ENCODE measurements at places on chromosomes 5 and 9.

DNA sequence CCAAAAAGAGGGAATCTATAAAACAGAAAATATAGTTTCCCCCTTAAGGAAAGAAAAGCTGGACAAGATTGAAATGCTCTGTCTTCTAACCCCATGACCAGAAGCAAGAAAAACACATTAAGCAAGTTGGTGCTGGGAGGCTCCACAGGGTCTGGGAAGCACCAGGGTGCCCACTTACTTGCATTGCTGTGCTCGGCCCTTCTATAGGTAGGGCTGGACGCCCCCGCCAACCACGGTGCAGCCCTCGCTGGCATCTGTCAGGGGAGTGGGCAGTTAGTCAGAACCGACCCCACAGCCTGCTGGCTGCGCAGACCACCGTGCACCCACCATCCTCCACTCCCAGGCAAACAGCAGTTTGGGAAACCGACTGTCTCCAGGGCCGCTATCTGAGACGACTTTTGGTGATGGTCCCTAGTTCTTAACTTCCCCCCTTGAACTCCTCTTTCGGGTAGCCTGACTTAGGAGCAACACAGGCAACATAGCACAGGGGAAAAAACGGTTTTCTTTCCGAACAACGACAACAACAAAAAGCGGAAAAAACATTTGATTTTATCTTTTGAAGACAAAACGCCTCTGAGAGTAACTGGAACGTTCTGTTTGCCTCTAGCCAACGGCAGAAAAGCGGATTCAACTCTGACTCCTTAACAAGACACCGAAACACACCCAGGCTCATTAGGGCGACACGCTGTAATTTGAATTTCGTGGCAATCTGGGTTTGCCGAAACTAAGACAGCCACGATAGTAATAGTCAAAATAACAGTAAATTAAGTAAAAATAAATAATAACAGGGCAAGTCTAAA is 3.9 kb downstream of the IRX2 start:
- no peak for DNase-seq

DNA sequence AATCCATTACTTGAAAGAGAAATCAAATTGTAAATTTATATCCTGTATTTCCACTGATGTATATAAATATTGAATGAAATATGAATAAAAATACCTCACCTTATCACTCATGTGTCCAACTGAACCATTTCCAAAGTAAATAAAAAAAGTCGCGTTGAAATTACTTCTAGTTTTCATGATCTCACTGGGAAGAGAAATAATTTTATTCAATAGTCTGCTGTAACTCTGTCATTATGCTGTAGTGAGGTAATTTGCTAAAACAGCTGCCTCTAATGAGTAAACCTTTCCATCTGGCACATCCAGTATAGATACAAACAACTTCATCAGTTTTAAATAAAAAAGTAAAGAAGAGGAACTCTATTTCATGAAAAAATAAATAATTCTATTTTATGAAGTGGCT is 611.5 kb downstream of the ZNF608 start:
- no peak for DNase-seq

DNA sequence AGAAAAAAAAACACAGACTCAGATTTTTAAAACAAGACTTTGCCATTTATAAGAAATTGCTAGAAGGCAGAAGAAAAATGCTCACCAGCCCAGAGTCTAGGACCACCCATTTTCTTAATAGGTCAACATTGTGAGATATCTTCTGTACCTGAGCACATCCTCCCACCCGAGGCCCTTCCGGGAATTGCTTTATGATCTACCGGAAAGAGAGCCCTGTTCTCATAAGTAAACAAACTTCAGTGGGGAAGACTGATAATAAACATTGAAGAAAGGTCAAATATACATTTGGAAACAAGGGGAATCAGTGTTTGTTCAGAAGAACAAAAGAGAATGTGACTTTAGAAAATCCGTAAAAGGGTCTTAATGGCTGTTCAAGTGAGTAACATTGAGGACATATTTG is 44.4 kb downstream of the PRKACG start:
- DNase-seq: no peak

- DNase-seq: no peak
Observed at GRCh38 chr9:13383855-13384254, 104.4 kb upstream of the MPDZ start.

GRCh38 chr5:16792598-16793275 is 143.4 kb downstream of the MYO10 start:
- no peak for DNase-seq

DNA sequence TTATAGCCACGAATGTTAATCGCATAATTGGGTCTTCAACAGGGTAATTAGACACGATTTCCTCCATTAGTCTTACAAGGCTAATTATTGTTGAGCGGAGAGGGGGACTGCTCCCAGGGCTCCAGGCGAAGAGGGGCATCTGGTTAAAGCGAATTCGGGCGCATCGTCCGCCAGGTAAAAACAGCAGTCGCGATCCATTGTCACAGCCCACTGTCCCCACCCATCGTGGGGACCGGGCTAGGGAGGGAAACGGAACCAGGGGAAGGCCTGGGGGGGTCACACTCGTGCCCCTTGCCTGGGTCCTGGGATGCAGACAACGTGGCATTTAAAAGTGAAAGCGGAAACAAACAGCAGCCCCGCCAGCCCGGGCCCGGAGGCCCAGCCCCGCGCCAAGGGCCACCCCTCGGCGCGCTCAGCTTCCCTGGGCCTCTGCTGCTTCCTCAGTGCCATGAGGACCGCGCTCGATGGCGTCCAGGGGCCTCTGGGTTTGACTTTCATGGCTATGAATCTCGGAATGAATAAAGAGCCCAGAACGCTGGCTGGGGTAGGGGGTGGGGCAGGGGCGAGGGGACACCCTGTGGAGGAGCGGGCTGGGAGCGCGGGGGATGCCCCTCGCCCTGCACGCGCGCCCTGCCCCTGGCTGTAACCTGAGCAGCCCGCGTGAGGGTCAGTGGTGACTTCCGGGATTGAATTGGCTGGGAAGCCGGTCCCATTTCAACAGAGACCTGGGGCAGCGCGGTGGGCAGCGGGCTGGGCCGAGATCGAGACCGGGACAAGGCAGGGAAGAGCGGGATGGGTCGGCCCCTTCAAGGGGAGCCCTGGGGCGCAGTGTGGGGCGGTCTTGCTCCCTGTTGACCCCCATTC is 99.9 kb downstream of the GTF3C4 start:
- DNase-seq: peak; percentile 11

DNA sequence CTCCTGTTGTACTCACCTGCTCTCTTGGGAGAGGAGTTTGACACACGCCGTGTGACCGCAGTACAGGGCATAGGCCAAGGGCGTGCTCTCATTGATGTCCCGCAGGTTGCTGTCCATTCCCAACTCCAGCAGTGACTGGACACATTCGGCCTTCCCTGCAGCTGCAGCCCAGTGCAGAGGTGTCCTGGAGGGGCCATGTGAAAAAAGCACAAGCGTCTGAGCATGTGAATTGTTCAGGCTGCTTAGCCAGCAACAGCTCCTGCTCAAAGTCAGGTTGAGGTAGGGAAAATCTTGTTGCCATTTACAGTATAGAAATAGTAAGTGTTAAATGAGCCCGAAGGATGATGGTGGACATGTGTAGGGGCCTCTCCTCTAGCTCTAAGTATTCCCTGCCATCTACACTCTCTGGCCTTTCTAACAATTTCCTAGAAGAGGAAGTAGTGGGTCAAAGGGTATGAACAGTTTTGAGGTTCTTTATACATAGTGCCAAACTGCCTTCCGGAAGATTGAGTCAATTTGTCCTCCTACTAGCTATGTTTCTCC is 116.5 kb downstream of the ANKRD55 start:
- no peak for DNase-seq

DNA sequence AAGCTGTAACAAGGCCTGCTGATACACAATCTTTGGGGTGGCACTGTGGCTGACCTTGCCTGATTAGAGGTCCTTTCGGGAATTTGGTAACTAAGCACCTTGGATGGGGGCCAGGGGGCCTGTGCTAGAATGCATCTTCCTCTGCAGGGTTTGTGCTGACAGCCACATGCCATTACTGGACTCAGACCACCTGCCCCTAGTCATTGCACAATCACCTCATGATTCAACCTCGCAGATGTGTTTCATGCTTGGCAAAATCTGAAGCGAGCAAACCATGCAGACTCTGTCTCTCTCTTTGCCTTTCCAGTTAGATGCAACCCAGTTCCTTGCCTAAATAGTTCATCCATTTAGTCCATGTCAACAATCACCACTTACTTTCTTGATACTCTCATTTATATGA is 96.5 kb upstream of the ERCC6L2 start:
- no peak for DNase-seq

DNA sequence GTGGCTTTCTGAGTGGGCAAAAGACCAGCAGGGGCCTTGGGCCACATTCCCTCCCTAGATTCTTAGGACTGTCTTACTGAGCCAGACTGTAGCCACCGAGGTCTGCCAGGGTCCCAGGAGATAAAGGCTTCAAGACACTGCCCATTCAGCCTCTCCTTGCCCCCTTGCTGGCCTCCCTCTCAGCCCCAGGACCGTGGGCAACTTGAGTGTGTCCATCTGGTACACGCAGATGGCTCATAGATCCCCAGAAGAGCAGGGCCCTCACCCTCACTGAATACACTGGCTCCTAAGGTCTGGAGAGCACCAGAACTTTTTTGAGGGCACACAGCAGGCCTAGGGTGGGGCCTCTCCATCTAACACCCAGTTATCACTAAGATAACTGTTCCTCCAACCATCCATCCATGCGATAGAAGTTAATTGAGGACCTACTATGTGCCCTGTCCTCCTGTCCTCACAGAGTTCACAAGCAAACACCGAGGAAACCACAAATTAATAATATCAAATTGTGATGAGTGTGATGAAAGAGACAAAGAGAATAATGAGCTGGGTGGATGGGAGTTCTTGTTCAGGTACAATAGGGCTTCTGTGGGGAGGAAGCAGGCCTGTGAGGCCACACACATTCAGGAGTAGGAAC is 4.9 kb upstream of the PDGFRB start:
- DNase-seq: no peak

- no peak for DNase-seq
Observed at GRCh38 chr9:110936237-110936636, 102.0 kb downstream of the LPAR1 start.

GRCh38 chr5:4553978-4554377 is 586.2 kb upstream of the ADAMTS16 start:
- peak; percentile 24 for DNase-seq

DNA sequence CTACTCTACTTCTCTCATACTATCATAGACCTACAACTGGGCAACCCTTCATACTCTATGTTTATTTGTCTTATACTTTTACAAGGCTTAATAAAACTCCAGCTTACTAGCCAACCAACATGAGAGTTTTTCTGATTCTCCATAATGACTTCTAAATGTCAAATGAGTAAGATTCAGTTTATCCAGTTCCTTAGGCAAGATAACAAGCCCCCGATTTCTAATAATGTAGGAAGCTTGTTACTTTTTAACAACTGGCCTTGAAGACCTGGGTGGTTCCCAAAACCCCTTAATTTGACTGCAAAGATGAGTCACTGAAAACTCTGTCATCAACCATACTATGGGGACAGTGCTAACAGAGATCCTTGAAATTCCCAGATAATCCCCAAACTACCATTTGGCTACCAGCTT is 294.6 kb upstream of the ACTBL2 start:
- no peak for DNase-seq

GRCh38 chr5:96649251-96649662 is 12.9 kb upstream of the CAST start:
- no peak for DNase-seq

- peak; percentile 72 for DNase-seq
Observed at GRCh38 chr9:131046581-131047202, 37.7 kb downstream of the LAMC3 start.

- no peak for DNase-seq
Observed at GRCh38 chr9:108996643-108997042, 16.7 kb downstream of the CTNNAL1 start.

DNA sequence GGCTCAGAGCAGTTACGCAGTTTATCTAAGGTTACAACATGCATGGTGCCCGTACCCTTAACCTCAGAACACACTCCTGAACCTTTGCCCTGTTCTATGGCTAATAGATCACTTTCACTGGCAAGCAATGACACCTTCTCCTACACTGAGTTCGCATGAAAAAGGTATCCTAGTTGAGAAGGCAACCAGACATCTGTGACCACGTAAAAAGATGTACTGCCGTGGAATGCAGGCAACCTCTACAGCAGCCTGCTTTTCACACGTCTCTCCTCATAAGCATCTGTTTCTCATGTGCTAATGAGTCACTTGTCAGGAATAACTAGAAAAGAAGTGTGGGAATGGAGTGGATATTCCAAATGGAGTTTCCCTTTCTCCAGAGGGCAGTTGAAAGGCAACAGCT is 71.4 kb downstream of the FBXO38 start:
- DNase-seq: no peak

GRCh38 chr5:119187776-119188529 is 117.1 kb downstream of the DMXL1 start:
- no peak for DNase-seq

GRCh38 chr5:36820900-36821299 is 55.7 kb upstream of the NIPBL start:
- DNase-seq: peak; percentile 90

- DNase-seq: no peak
Observed at GRCh38 chr9:84921175-84921574, 251.6 kb downstream of the NTRK2 start.

DNA sequence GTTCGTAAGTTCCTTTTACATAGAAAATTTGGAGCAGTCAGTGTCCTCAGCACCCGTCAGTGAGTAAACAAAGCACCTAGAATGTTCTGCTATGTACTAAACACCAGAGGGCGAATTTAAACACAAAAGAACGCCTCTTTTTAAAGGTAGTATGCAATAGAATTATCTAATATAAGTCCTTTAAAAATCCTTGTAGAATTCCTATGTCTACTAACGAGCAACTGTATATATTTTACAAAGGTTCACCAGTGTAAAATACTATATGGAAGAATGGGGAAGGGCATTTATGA is 499 bp upstream of the TMEM232 start:
- no peak for DNase-seq

- no peak for DNase-seq
Observed at GRCh38 chr9:20441711-20442423, 180.4 kb downstream of the MLLT3 start.

- DNase-seq: peak; percentile 14
Observed at GRCh38 chr9:81517954-81518353, 171.4 kb downstream of the TLE1 start.

- DNase-seq: no peak
Observed at GRCh38 chr5:142315096-142315900, 9.5 kb downstream of the SPRY4 start.

GRCh38 chr9:92276331-92277032 is 17.0 kb downstream of the IARS1 start:
- DNase-seq: no peak

- no peak for DNase-seq
Observed at GRCh38 chr5:76983468-76983867, 30.6 kb downstream of the CRHBP start.

GRCh38 chr9:83355024-83355444 is 183.2 kb downstream of the FRMD3 start:
- DNase-seq: no peak

DNA sequence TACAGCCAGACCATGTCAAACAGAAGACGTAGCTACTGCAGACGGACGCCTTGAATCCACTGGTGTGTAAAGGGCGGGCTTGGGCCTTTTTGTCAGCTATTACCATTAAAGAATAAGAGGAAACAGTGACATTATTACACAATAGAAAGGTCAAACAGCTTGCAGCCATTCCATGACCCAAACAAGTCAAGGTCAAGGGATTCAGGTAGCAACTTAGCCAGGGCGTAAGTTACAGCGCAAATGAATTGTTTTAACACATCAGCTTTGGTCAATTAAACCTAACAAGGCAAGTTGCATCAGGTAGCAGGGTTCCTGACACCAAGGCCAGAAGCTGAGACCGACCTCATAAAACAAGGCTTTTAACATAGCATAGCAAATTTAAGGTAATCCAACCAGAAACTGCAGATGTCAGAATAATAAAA is 15.3 kb downstream of the NFIB start:
- no peak for DNase-seq

- peak; percentile 2 for DNase-seq
Observed at GRCh38 chr5:33892620-33893137, 889 bp upstream of the ADAMTS12 start.

GRCh38 chr9:1434052-1434767 is 384.1 kb downstream of the DMRT2 start:
- DNase-seq: no peak
